NCI-H82 (cell line): ENCODE measurements at places on chromosomes 2 and 18.

GRCh38 chr18:32777049-32777448 is 4.2 kb upstream of the KLHL14 start:
- peak; percentile 52 for DNase-seq

- DNase-seq = no peak
Measured at GRCh38 chr2:104487366-104487765, 366.5 kb upstream of the POU3F3 start.

DNA sequence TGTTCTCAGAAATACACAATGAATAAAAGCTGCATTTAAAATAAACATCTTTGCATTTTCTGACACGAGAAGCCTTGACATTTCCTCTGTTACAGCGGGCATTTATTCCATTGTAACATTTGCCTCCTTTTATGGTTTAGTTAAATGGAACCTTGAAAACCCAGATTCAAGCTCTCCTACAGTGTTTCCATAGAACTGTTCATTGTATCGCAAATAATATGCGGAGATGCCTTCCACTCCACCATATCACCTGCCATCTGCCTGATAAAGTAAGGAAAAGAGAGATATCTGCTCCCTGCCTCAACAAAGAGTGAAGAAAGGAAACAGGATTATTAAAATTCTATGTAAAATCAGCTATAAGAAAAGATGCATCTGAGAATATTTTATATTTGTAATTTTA is 69.8 kb downstream of the CDH19 start:
- DNase-seq = no peak

GRCh38 chr2:40273734-40274182 is 178.1 kb downstream of the SLC8A1 start:
- DNase-seq = no peak

DNA sequence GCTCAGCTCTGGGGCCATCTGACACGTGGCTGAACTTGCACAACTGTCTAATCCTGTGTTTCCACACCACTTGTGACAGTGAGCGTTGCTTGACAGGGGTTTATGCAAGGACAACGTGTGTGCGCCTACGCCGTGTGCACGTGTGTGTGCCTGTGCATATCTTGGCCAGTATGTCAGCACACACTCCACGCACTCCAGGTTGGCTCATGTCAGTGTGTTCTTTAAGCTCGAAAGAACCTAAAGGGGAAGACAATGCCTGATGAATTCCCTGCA is 85.6 kb upstream of the SALL3 start:
- DNase-seq = no peak

GRCh38 chr2:216974321-216975302 is 114.7 kb upstream of the TNP1 start:
- no peak for DNase-seq
